Stimulated activated CD4-positive, alpha-beta T cell treated with anti-CD3 and anti-CD28 coated beads, TNF-alpha, amount 100 ng/mL, for 24 hours (primary cell): ENCODE measurements at places on chromosomes 7 and 10.

DNA sequence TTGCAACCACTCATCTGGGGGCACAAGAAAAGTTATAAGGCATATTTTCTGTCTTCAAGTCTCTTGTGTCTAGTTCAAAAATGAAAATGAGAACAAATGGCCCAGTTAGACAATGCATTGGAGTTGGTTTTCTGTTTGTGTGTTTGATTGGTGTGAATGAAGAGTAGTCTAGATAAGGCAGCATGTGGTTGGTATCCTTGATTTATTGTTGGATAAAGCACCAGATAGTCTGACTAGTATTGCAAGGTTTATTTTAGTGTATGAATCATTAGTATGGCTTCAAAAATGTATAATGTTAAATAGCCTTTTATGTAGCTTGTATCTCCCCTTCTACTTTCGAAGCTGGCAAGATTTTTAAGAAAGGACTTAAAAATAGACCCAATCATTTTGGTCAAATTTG, 237.3 kb downstream of the CDK14 start:
- DNase-seq = no peak

DNA sequence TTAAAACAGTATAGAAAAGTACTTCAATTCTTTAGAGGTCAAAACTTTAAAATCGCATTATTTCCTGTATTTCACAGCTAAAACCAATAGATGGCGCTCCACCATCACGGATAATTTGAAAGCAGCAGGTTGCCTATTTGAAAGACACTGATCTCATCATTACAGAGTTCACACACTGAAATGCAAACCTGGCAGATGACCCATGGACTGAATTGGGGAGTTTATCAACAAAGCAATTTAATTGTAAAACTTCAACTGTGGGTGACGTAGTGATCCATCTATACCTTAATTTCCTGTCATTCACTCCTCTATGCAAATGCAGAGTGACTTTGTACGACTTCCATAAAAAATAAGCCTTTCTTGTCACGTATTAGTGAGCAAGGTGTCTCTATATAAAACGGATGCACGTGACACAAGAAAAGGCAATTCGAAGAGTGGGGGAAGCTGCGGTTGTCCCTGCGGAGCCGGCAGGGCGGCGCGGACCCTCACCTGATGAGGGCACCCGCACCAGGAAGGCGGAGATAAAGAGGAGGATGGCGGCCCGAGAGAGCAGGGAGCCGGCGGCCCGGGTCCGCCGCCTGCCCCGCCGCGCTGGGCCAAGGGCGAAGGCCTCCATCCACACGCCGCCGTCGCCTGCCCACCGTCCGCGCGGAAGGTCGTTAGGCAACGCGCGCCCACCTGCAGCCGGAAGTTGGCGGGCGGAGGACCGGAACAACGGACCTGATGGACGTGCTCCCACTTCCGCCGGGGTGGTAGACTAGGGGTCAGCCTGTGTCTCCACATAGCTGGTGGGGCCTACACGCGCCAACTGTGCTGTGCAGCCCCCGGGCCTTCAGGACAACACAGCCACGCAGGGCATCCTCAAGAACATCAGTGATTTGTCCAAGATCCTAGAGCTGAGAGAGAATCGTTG, at the start of gene ZPBP:
TSS of gene ZPBP (minus strand) at position 668 of the 913 bp plus-strand sequence. CDS start at position 616, 52 bp downstream.
- peak; percentile 32 for DNase-seq

GRCh38 chr7:139675127-139676125, 102.4 kb downstream of the HIPK2 start:
- no peak for DNase-seq

DNA sequence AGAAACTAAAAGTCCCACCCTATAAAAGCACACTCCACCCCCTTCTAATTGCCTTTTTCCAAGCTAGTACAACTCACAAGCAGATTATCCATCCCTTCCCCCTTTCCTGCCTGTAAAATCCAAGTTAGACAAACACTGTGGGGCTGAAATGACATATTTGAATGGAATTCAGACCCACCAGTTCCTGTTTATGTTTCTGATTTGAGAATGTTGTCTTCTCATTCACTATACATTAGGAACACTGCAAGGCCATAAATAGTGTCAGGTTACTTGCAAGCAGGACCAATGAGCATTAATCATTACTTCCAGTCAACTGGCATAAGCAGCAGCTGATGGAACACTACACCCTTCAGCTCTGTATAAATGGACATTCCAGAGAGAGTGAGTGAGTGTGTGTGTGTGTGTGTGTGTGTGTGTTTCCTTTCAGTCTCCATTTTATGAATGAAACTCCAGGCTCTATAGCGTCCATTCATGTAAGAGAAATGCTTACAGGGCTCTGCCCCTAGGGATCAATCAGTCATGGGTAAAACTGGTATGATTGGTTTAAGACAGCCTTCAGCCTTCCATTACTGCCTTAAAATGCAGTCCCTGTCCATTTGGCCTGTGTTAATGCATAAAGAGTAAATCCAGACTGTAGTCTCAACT, 69.3 kb downstream of the ETV1 start:
- no peak for DNase-seq

GRCh38 chr7:82021713-82022112, 251.9 kb upstream of the HGF start:
- DNase-seq = no peak

- DNase-seq = no peak
Observed at GRCh38 chr10:11397980-11398580, 213.4 kb downstream of the USP6NL start.

GRCh38 chr7:140223515-140224221, 46.9 kb upstream of the KDM7A start:
- DNase-seq = no peak

- DNase-seq = no peak
Observed at GRCh38 chr10:53025172-53025711, 252.7 kb upstream of the MBL2 start.
